ENCODE measurements at places on chromosomes 6 and 20. TPM values are rescaled to one million over a fixed set of nuclear protein-coding genes. Genes with fewer than 3 reads are reported as not detected.

DNA sequence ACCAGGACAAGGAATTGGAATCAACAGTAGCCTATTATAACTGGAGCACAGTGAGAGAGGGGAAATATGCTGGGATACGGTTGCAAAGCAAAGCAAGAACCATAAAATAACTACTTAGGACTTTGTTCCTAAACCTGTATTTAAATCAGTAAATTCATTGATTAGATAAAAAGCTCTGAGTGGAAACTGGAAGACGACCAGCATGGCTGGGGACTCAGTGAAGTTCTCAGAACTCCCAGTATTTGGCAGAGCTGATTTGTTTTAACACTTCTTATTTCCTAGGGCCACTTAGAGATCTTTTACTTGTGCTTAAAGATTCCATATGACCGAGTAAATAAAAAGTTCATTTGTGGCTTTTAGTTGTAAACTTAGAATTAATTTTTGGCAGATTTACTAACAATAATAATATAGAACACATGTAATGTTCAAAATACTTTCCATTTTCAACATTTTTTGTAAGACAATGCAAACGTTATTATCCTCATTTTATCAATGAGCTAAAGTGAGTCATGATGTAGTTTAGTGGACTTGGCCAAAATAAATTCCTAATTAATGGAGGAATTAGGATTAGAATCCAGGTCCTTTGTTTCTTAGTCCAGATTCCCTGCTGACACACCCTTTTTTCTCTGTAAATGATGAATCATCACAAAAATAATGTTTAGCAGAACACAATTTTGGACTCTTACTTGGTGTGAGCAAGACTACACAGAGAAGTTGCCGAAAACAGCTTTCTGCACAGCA is 392.9 kb downstream of the GJA1 start:
- no peak for DNase-seq

- DNase-seq, result no peak
These were observed 148.5 kb downstream of the FOXC1 start for GRCh38 chr6:1758076-1758679.

Gene FKBP1C
- 0.56 TPM for polyA plus RNA-seq

Gene PDE7B
- polyA plus RNA-seq, result 8.1 TPM

Gene RRAGD
- polyA plus RNA-seq, result 6.0 TPM
